ENCODE measurements at places on chromosomes 5 and 9. TPM values are rescaled to one million over a fixed set of nuclear protein-coding genes. Genes with fewer than 3 reads are reported as not detected.

DNA sequence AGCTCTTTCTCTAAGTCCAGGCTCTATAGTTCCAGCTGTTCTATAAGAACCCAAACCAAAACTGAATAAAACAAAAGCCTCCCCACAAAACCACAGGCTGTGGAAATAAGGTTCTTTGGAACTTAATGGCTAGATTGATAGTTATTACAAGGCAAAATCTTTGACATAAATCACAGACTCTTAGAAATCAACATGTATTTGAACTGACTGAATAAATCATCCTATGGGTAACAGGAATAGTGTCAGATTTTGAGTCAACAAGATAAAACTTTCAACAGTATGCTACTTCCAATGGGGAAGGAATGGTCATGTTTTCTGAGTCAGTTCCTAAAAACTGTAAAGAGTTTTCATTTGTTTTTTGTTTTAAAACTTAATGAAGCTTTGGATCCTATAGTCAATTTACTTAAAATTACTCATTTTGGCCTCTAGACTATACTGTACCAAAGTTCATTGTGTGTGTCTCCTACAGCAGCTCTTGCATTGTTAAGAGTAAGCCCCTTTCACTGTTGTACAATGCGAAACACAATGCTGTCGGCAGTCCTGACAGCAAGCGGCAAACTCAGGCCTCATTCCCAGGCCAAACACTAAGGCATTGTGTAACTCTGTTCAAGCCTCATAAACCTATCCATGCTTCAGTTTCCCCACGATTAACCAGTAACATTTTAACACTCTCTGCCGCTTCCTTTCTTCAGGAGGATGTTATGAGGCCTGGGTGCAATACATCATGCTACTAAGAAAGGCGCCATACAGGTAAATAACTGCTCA lies 134.1 kb downstream of the ARL15 start:
- no peak for DNase-seq

DNA sequence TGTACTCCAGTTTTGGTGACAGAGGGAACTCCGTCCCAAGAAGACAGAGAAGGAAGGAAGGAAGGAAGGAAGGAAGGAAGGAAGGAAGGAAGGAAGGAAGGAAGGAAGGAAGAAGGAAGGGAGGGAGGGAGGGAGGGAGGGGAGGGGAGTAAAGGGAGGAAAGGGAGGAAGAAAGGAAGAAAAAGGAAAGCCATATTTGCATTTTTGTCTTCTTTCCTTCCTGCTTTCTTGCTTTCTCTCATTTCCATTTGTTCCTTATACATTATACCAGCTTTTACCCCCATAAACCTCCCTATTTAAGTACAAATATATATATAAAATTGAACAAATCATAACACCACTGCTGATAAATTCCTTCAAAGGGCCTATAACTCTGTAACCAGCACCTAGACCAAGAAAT lies 151.8 kb downstream of the SMC2 start:
- no peak for DNase-seq

GRCh38 chr5:133457439-133458355 lies 154.6 kb downstream of the FSTL4 start:
- no peak for DNase-seq

The SPATA31E1 gene
- total RNA-seq = not detected

The HEMGN gene
- 6.4 TPM for total RNA-seq

DNA sequence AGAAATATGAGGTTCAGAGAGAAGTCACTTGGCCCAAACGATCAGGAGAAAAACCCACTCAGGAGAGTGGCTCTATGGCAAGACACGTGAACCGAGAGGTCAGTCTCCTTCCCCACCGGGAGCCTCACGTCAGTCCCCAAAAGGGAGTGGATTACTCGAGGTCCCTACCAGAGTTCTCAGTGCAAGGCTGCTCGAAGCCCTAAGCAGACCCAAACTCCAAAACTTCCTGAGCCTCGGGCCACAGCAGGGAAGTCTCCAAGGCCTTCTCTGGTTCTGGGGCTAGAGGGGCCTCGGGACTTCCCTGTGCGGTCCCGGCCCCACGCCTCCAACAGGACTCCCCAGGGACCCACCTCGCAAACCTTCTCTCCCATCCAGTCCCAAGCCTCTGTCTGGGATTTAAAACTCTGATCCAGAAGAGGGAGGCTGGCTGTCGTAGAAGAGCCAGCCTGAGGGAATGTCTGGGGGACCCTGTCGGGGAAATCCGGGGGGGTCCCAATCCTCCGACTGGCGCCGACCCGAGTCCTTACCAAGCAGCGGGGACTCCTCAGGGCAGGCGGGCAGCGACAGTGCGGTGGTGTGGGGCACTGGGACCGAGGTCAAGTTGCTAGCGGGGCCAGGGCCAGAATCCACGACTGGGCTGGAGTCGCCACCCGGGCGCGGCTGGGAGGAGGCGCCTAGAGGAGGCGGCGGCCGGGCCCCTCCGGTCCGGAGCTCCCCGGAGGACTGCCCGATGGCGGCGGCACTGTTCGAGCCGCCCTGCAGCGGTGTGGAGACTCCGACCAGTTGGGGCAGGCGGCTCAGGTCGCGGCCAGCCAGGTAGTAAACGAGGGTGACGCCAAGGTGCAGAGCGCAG lies 679 bp downstream of the B4GALT1 start:
- peak; percentile 79 for DNase-seq

- DNase-seq = no peak
These were observed 11.8 kb downstream of the ELAVL2 start for GRCh38 chr9:23814243-23814642.

The C9orf153 gene
- total RNA-seq = 0.98 TPM

- no peak for DNase-seq
These were observed at the start of gene PCDHA5 for GRCh38 chr5:140821375-140822280. Gene PCDHA5, plus strand, starts transcription at chr5:140821613.

- no peak for DNase-seq
These were observed 167.3 kb downstream of the TRPM3 start for GRCh38 chr9:70954126-70954525.
